Kidney epithelial cell (primary cell): ENCODE measurements at places on chromosomes 5 and 9. TPM values are rescaled to one million over a fixed set of nuclear protein-coding genes. Genes with fewer than 3 reads are reported as not detected.

GRCh38 chr5:17090839-17091238, 126.6 kb upstream of the BASP1 start:
- DNase-seq = no peak

- peak; percentile 67 for DNase-seq
Measured at GRCh38 chr9:90925581-90926257, 124.1 kb downstream of the SYK start.

DNA sequence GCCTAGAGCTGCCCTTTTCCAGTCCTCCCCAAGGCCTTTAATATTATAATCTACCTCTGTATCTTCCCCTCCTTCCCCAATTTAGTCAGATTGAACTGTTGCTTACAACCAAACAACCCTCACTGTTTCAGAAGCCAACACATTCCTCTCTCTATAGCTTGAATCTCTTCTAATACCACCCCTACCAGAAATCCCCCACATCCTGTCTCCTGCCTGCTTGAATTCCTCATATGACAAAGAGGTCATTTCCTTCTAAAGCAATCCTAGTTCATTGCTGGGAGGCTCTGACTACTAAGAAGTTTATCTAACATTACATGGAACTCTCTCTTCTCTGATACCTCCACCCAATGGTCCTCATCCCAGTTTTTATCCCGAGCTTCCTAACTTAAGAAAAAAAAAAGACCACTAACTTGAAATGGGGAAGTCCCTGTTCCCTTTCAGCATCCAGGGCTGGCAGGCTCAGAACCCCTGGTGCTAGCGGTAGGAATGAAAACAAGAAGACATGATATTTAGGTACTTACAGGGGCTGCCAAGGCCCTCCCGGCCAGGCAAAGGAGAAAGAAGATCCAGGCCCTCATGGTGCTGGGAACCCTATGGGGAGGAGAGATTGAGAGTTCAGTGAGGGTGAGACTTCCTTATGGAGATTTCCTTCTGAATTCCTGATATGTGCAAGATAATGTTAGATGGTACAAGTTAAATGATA, 11.0 kb downstream of the SPARC start:
- no peak for DNase-seq

DNA sequence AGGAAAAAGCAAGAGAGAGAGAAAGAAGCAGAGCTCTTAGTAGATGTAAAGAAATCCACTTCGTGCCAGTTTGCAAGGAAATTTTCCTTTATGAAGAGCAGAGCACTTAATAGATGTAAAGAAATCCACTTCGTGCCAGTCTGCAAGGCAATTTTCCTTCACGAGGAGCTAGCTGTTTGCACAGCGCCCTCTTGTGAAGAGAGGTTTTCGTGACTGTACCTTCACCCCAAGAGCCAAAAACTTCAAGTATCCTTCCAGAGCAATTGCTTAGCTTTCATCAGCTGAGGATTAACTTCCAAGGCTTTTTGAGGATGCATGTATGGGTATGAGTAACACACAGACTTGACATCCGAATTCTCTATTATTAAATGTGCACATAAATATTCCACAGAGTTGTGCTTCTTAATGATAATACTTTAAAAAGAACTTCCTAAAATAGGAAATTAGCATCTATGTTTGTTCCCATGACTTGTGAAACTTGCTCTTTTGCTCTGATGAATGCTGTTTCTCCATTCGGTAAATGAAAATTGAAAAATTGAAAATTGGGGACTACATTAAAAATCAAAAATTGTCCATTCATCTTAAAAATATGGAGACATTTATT, 525.6 kb downstream of the PDE4D start:
- DNase-seq = peak; percentile 7

GRCh38 chr5:135345956-135346731, 52.9 kb downstream of the MACROH2A1 start:
- no peak for DNase-seq

LSM11 gene
- 3.1 and 3.9 TPM in 2 replicates for total RNA-seq
